Bladder microvascular endothelial cell (primary cell): ENCODE measurements at places on chromosomes 11 and 22. TPM values are rescaled to one million over a fixed set of nuclear protein-coding genes. Genes with fewer than 3 reads are reported as not detected.

Gene CLDN5
- 578 and 926 TPM in 2 replicates for total RNA-seq

Gene CRYBB2
- not detected in 2 replicates for total RNA-seq

Gene CDC42EP2
- 7.1 and 8.7 TPM in 2 replicates for total RNA-seq

Gene SNX32
- under 0.01 and 0.50 TPM in 2 replicates for total RNA-seq
